ENCODE measurements at places on chromosomes 2 and 18.

- no peak for DNase-seq
Observed at GRCh38 chr2:15298770-15299169, 262.4 kb downstream of the NBAS start.

- DNase-seq = no peak
Observed at GRCh38 chr2:75277111-75277510, 77.8 kb upstream of the TACR1 start.

GRCh38 chr2:79799729-79800128 is 286.9 kb downstream of the CTNNA2 start:
- no peak for DNase-seq

DNA sequence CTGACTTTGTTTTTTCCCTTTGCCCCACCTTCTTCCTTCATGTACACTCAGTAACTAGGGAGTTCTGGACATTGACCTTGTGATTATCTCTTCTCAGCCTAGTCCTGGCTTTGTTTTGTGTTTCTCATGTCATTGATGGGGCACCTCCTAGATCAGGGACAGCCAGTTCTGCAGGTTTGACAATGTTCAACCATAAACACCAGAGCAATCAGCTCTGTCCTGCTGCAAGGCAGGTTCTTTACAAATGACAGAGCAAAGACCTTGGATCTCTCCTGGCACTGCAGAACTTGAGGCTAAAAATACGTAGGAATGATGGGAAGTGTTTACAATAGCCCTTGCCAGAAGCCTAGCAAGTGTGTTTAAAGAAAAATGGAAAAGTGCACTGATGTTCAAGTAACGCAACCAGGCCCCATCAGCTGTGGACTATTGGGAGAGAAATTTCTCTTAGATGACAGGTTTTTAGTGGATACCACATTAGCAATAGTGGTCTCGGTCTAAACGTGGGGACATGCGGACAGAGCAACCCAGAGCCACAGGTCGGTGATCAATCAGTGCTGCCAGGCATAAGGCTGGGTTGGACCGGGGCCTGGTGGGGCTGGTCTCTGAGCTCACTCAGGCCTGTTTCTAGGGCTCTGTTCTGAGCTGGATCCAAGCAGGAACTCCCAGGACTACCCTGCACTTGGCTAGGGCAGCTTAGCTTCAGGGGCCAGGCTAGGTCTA is 76.8 kb downstream of the SOWAHC start:
- DNase-seq = no peak

- DNase-seq = no peak
Observed at GRCh38 chr2:40625849-40626248, 174.0 kb upstream of the SLC8A1 start.

GRCh38 chr2:100986157-100986556 is 15.9 kb upstream of the RPL31 start:
- no peak for DNase-seq

DNA sequence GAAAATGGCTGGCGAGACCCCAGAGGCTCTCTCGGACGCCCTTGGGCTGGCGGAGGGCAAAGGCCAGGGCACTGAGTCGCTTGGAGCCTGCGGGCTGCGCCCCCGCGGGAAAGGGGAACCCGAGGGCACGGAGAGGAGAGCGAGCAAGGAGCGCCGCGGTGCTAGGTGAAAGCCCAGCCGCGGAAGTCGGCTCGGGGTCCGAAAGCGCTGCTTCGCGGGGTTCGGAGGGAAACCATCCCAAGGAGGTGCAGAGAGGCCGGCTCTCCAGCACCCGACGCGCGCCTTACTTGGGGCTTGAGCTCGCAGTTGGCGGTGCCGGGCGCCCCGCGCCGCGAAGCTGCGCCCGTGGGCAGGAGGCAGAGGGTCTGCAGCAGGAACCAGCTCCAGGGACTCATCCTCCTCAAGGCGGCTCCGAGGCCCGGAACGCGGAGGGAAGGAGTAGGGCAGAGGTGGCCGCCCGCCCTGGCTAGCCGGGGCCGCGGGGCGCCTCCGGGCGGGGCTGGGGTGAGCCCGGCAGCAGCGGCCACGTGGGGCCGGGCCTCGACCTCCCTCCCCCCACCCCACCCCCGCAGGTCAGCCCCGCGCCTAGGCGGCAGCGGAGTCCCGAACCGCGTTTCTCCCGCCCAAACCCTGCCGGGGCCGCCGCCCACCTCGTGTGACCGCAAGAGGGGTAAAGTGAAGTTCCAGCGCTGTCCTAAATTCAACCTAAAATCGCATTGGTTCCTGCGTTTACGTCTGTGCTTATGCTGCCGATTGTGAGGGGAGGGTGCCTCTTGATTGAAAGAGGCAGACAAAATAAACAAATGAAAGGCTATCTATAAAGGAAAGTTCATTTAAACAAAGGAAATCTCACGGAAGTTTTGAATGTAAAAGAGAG is at the start of gene TRABD2A:
Gene TRABD2A, minus strand, starts transcription at position 440 of the 877 bp plus-strand sequence. Its CDS starts 45 bp downstream, at position 395.
- no peak for DNase-seq

GRCh38 chr2:48107326-48107925 is 201.1 kb upstream of the FBXO11 start:
- DNase-seq = no peak

DNA sequence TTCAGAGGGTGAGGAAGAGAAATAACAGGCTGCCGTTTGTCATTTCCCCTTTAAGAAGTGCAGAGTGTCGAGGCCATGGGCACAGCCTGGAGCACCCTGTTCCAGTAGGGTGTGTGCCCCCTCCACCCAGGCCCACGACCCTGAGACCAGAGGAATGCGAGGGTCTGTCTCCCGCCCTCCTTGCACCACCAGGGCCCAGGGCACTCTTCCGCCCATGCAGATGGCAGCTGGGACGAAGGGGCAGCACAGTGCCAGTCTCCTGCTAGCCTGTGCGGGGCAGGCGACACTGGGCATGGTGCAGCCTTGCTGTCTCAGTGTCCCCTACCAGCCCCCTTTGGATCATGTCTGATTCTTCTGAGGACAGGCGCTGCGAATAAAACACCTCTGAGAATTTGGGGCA is 15.8 kb upstream of the PDIA6 start:
- DNase-seq = no peak

GRCh38 chr2:149129433-149129832 is 90.9 kb downstream of the LYPD6B start:
- no peak for DNase-seq

- DNase-seq = no peak
Observed at GRCh38 chr18:68757126-68757525, 40.8 kb upstream of the CCDC102B start.

DNA sequence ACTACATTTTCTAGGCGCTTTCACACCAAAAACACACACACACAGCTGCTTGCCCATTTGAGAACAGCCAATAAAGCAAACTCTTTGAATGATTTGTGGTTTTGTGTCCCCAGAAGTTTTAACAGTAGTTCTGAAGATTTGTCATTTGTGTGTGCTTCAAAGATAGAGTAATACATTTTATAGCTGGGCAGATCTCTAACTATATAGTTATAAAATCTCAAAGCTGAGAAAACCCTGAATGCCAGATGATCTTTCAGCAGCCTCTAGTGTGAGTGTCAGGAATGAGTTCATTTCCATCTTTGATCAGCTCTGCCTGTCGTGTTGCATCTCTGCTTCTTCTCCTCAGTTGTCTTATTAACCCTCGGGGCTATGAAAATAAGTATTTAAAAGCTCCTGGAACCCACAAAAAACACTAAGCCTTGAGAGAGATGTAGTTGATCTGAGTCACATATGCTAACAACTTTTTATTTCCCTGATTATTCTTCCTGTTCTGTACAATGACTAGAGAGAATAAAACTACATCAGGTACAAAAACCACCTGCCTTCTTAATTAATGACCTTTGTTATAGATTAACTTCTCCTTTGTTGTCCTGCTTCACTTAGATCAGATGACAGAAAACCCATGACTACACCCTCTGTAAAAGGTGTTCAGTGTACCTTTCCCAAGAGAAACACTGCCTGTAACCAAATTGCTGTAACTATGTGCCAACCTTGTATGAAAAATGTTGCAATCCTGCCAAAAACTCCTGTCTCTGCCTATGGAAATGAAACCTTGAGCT is 30.0 kb upstream of the SLC3A1 start:
- no peak for DNase-seq

- DNase-seq = no peak
Observed at GRCh38 chr2:40332191-40332826, 119.6 kb downstream of the SLC8A1 start.

DNA sequence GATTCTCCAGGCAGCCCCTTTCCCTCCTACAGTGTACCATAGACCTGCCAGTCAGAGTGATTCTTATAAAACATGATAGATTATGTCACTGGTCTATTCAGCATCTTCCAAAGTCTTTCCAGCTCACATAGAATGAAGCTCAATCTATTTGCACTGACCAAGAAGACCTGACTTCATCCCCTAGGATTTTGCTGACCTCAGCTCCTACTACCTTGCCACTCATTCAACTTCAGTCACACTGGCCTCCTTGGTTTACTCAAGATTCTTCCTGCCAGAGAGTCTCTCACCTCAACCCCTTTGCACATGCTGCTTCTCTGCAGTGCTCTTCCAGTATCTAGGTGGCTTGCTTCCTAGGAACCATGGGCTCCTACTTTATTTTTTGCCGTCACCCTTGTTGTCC is 392.9 kb downstream of the PID1 start:
- DNase-seq = no peak

DNA sequence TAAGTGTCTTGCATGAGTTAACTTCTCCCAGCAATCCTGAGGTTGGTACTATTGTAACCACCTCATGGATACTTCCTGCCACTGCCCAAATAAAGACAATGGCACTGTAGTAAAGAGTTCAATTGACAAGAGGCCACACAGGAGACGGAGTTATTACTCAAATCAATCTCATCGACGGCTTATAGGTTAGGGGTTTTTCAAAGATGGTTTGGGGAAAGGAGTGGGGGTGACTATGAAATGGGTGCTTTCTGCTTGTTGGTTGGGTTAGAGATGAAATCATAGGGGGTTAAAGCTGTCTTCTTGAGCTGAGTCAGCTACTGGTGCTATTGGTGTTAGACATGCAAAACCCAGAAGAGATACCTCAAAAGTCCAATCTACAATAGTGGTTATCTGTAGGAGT is 1258.0 kb upstream of the ZEB2 start:
- no peak for DNase-seq

- no peak for DNase-seq
Observed at GRCh38 chr18:24055878-24056277, 41.3 kb downstream of the TTC39C start.

GRCh38 chr2:121608967-121609366 is 40.3 kb downstream of the CLASP1 start:
- DNase-seq = no peak

- DNase-seq = no peak
Observed at GRCh38 chr2:52327641-52328040, 1295.7 kb upstream of the NRXN1 start.

DNA sequence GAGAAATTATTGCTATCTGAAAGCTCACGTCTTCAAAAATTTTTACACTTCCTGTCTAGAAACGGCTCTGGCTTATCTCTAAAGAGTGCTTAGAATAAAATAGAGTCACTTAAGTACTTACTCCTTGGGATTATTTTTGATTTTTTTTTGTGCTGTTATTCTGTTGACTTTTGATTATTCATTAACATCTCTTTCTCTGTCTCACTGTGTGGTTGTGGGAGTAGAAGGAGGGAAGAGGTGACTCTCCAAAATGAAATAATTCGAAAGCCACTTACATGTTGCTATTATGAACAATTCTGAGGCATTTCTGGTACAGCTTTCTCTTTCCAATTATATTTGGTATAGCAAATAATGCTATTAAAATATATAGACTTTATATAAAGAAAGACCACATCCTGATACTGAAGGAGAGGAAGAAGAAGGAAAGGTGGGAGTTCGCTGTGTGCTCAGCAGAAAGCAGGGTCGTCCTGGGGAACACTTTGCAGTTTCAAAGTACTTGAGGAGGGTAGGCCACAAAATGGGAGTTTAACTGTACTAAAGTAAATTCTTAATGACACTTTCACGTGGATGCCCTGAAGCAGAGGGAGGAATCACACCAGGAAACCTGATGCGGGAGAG is 9.6 kb upstream of the MMADHC start:
- DNase-seq = no peak

DNA sequence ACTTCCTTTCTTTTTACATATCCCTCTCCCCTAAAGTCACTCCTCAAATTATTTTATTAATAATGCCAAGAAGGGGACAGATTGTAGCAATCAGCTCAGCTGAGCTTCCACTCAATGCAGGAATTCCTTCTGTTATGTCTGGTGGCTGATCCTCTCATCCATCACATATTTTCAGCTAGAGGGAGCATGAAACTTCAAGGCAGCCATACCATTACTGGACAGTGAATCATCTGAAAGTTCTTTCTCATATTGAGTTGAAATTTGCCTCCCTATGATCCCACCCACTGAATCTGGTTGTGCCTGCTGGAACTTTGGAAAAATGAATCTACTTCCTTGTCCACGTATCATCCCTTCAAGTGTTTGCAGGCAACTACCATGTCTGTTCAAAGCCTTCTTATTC is 11.2 kb downstream of the ZNF385B start:
- DNase-seq = no peak

GRCh38 chr2:38245114-38245641 is 131.9 kb downstream of the ATL2 start:
- DNase-seq = no peak

GRCh38 chr18:46624127-46624526 is 32.9 kb downstream of the LOXHD1 start:
- DNase-seq = no peak

GRCh38 chr2:1867141-1867540 is 122.8 kb upstream of the PXDN start:
- no peak for DNase-seq

DNA sequence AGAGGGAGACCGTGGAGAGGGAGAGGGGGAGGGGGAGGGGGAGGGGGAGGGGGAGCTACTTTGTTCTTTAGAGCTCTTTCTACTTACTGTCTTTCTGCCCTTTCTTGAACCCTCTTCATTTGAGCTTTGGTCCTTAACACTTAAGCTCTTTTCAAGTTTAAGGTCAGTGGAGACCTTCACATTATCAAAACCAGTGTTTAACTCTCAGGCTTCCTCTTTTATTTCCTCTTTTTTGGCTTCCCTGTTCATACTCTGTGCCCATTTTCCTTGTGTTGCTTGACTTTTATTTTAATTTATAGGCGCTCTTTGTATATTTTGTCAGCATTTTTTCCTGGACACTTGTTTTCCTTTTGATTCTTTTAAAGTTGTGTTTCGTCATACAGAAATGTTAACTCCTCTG is 37.1 kb downstream of the ACSL3 start:
- no peak for DNase-seq

- no peak for DNase-seq
Observed at GRCh38 chr18:64134044-64134747, 14.7 kb downstream of the LINC00305 start.

GRCh38 chr2:226220511-226220910 is 579.1 kb downstream of the IRS1 start:
- no peak for DNase-seq

DNA sequence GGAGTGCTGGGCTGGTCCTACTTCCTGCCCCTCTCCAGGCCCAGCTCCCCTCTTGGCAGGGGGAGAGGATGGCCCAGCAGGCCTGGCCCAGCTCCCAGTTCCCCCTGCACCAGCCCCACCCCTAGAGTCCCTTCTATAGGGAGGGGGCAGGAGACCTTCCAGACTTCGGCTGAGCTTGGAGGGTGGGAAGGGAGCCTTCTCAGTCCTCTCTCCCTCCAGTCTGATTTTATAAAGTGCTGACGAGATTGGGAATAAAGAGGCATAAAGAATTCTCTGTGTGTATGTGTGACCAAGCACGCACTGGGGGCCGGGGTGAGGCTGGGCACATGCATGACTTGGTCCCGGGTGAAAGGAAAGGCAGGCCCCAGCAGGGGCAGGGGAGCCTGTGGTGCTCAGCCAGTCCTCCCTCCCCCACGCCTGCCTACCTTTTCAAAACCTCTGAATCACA is 5.1 kb downstream of the CHPF start:
- DNase-seq = no peak

Data from thymus (tissue), 14 donors.